ENCODE measurements at places on chromosomes 6 and 20.

- no peak for DNase-seq
These were observed 329.5 kb upstream of the HSF2 start for GRCh38 chr6:122069932-122070331.

- no peak for DNase-seq
These were observed 18.2 kb upstream of the SRC start for GRCh38 chr20:37327748-37328147.

- no peak for DNase-seq
These were observed 42.6 kb upstream of the KHDRBS2 start for GRCh38 chr6:62328607-62329006.

DNA sequence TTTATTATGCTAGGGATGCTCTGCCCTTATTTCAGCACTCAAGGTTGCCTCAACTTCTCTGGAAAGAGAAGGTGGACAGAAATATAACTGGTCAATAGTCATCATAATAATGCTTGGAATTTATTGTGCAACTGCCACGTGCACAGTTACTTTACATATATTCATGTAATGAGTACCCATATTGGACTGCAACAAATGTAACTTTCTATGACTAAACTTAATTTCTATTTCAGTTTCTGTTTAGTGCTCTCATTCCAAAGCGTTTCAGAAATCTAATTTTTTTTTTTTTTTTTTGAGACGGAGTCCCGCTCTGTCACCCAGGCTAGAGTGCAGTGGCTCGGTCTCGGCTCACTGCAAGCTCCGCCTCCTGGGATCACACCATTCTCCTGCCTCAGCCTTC is 28.3 kb upstream of the CD83 start:
- DNase-seq, result no peak

DNA sequence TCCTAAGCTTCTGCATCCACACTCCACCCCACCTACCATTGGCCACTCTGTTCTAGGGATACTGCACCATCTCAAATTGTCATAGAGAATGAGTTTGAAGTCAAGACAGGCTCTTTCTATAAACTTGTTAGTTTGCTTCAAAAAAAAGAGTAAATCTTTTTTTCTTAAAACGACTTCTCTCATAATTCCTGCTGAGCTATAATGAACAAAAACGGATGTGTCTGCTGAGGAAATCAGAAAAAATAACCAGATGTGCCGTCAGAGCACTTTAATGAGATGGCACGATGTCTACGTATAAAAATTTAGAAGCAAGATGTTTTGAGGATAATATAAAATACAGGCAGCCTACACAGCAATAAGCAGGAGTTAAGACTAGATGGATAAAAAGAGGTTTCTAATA is 24.0 kb upstream of the DDO start:
- no peak for DNase-seq

DNA sequence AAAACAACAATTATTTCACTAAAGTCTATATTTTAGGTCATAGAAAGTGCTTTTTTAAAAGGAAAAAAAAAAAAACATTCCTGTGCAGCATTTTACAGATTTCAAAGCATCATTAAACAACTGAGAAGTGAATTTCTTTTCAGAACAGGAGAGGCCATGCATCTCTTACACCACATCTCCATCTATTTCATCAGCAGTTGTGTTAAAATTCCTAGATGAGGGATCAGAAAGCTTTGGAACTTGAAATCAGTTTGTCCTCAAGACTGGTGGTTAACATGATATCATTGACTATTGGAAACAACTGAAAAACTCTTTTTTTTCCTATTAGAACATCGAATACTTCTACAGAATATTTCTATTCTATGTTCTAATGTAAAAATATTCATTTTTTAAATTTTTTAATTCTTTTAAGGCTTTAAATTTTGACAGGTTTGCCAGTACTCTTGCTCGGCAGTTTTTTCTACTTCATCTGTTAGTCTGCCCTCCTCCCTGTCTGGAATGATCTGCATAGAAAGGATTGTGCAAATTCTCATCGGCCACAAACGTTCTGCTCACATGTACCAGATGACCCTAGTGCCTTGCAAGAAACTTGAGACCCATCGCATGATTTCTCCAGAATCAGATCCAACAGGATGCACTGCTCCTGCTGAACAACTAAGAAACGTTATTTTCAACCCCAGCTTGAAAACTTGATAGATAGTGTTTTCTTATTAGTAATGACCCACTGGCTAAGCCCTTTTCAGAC is 411.0 kb upstream of the AGPAT4 start:
- no peak for DNase-seq

GRCh38 chr6:108134213-108134970 is 31.4 kb upstream of the NR2E1 start:
- DNase-seq, result no peak

DNA sequence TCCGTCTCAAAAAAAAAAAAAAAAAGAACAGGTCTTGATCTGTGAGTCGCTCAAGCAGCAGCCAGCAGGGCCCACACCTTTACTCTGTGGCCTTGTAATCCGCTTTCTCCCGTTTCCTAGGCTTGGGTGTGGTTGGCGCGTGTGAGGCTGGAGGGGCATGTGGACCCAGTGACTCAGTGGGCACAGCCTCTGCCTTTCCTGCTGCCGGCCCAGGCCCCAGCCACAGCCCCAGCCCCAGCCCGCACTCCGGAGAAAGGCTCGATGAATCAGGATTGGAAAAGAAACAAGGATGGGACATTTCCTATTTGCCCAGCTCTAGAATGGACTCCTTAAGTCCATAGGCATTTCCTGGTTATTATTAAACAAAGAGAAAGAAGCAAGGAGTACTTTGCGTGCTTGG is 4.3 kb downstream of the BHLHE23 start:
- no peak for DNase-seq

DNA sequence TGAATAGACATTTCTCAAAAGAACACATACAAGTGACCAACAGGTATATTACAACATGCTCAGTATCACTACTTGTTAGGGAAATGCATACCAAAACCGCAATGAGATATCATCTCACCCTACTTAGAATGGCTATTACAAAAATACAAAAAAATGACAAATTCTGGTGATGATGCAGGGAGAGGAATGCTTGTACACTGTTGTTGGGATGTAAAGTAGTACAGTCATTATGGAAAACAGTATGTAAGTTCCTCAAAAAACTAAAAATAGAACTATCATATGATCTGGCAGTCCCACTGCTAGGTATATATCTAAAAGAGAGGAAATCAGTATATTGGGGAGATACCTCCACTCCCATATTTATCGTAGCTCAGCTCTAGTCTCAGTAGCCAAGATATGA is 10.9 kb upstream of the SLC17A5 start:
- DNase-seq, result no peak

- DNase-seq, result no peak
These were observed 73.7 kb upstream of the EXOC2 start for GRCh38 chr6:766625-767024.

GRCh38 chr20:41655962-41656618 is 37.9 kb upstream of the CHD6 start:
- no peak for DNase-seq

DNA sequence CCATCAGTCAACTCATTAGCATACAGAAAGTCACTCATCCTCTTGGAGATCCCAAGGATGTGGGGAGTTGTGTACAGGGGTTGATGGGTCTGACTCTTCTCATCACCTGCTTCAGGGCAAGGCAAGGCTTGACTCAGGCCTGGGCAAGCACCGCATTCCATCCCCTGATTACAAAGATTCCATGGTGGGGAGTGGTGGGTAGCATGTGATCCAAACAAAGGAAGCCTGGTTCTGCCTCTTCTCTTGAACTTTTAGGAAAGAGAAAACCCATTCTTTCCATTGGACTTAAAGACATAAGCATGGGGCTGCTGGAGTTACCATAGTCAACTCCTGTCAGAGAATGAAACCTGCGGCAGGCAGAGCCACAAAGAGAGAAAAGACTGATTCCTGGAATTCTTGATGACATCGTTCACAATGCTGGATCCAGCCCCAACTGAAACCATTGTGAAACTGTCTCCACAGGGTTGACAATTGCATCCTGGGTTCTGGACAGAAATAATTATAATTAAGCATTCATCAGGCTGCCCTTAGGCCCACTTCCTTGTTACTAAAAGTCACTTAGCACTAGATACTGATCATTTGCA is 235.8 kb upstream of the KCNG1 start:
- DNase-seq, result no peak

DNA sequence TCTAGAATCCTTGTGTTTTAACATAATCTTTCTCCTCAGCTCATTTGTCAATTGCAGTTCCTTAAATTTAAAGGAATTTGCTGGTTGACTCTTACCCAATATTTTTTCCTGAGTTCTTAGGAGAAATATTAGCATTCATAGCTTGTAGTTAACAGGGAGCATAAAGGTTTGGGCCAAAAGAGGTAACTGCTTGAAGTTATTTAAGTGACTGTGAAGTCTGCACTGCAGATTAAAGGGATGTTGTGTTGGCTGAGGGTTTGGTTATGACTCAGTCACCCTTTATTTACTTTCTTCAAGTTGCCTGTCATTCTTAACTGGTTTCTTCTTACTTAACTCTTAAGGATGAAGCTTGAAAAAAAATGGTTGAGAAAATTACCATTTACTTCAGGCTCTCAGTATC is 220.3 kb upstream of the LAMP5 start:
- DNase-seq, result no peak

GRCh38 chr6:165223736-165224135 is 85.7 kb downstream of the C6orf118 start:
- no peak for DNase-seq

GRCh38 chr6:7697820-7698623 is 27.9 kb upstream of the BMP6 start:
- no peak for DNase-seq

DNA sequence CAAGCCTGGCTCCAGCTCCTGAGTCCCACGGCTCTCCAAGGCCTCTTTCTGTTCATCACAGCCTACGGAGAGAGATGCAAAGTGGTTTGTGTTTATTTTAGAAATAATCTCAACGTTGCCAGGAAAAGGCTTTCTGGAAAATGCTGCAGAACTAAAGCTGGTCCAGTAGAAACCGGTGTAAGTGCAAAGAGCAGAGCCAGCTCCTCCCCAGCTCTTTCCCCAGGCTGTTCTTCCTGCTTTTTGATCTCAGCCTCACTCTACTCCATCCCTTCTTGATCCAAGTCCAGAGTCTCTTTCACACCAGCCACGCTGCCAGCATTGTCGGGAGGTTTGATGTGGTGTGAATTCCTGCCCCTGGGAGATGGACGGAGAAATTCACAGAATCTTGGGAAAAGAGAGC is 69.8 kb downstream of the TMEM170B start:
- DNase-seq, result no peak

GRCh38 chr20:57680131-57680716 is 29.6 kb downstream of the PMEPA1 start:
- DNase-seq, result no peak

- no peak for DNase-seq
These were observed 64.2 kb upstream of the NXT1 start for GRCh38 chr20:23286346-23286745.

DNA sequence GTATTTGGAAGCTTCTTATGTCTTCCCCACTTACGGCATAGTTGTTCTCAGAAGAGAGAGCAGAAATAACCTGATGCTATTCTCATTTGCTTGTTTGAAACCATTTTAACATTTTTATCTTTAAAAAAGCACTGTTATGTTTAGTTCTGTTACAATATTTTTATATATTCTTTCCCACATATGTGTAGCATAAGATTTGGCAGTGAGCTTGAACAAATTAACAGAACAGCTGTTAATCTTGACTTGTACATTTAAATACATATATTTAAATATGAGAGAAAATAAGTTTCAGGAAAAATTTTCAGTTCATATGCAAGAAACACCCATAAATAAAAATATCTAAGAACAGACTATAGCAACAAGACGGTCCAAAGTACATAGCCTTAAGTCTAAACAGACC is 431.7 kb upstream of the IRAK1BP1 start:
- no peak for DNase-seq

DNA sequence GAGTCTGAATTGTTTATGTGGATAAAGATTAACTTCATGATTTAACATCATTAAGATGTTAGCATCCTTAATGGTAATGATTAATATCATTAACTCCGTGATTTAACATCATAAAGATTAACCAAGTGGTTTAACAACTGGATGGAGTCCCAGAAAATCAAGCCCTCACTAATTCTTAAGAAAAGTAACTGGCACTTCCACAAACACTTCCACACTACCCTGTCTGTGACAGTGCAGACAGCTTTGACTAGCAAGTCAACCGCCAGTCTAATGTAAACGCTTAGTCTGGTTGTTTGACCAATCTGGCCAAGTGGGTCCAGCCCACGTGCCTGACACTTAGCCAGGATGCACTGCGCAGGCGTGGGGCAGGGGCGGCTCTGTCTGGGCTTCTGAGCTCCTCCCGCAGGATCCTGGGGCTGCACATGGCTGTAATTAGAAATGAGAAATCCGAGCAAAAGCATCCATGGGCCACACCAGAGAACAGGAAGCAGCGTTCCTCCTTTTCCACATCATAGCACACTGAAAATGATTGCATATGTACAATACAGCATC is 424.2 kb downstream of the FOXA2 start:
- DNase-seq, result no peak

DNA sequence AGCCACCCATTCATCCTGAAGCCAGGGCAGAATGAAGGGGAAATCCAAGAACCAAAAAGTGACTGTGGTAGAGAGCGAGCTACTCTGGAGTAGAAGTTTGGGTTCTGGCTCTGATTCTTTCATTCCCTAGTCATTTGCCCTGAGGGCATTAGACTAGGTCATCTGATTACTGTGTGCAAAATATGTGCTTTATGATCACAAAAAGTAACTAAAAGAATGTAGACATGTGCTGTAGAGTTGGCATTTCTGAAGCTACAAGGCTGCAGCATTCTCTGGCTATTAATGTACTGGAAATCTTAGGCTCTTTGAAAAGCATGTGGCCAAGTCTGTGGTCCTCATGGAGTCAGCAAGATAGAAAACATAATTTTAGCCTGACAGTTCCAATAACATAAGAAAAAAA is 94.2 kb downstream of the TBC1D7 start:
- no peak for DNase-seq

- DNase-seq, result no peak
These were observed 40.1 kb downstream of the SOX4 start for GRCh38 chr6:21633511-21634109.

GRCh38 chr6:44868335-44868668 is 459.8 kb upstream of the RUNX2 start:
- no peak for DNase-seq

GRCh38 chr6:33204165-33204414 is 365 bp upstream of the HSD17B8 start:
- no peak for DNase-seq
